Daoy (cell line): ENCODE measurements at places on chromosomes 12 and 14. TPM values are rescaled to one million over a fixed set of nuclear protein-coding genes. Genes with fewer than 3 reads are reported as not detected.
A peak's percentile ranks its signal among the peaks of the same experiment; 100 is the strongest.

GRCh38 chr12:66409195-66409871 lies 107.0 kb downstream of the HELB start:
- DNase-seq: peak; percentile 56

DNA sequence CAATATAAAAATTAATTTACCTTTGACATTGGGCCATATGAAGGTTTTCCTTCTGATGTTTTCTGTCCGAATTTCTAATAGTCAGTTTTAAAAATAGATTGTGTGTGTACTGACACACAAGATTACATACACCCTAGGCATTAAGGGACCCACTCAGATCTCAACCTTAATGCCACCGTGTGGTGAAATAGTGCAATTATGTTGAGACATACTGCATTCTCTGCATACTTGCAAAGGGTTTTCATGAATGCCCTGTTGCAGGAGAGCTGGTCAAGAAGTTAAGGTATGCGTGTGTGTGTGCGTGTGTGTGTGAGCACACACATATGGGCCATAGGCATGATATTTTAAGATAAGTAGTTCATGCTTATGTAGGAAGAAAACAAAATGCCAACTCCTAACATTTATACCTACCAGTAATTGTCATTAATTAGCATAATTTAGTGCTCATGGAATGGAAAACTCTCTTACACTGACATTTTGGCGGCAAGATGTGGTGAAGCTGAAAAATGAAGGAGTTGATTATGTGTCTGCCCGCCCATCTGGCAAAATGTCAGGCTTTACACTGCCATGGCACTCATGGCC lies 58.8 kb downstream of the PIK3C2G start:
- DNase-seq: peak; percentile 13

The SLC2A14 gene
- total RNA-seq: not detected in 2 replicates

The RPL10L gene
- total RNA-seq: 6.9 and 15.7 TPM in 2 replicates

- no peak for DNase-seq
Measured at GRCh38 chr12:100875771-100876170, 81.2 kb downstream of the ANO4 start.

GRCh38 chr12:77946541-77947061 lies 115.9 kb downstream of the NAV3 start:
- DNase-seq: no peak

GRCh38 chr12:123772074-123772473 lies 10.0 kb downstream of the DNAH10 start:
- DNase-seq: no peak

- DNase-seq: no peak
Measured at GRCh38 chr12:98437806-98438595, 77.4 kb upstream of the TMPO start.

DNA sequence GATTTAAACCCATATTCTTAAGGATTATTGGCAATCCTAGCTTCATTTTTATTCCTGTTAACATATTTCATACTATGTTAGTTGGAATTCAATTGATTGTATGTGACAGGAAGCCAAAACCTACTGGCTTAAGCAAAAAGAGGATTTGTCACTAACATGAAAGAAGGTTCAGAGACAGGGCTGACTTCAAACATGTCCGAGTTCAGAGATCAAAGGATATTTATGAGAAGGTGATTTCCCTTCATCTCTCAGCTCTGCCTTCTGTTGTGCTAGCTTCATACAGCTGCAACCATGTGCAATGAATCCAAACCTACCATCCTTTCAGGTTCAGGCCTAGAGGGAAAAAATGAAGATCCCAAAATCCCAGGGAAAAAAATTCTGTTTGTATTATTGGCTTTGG lies 349.7 kb downstream of the ATP23 start:
- no peak for DNase-seq

DNA sequence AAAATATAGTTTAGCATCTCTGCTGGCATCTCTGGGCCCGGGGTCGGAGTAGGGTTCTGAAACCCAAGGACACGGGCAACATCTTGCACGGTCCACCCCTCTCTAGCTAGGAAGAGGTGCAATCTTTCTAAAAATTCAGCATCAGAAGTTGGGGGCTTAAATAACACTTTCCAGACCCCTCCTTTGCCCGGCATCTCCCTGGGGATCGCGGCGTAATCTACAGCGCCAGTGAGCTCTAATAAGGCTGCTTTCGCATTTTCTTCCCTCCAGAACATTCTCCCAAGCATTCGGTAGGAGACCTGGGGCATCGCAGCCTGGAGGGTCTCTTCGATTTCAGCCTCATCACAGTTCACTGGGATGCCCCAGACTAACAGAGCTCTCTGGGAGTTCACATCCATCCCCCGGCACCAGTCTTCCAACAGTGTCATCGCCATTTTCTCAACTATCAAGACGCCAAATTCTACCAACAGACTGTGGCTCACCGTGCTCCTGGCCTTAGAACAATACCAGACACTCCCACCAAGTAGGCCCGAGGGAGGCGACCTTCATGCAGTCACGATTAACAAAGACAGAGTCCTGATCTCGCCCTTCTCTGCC lies 880 bp downstream of the PNMA1 start:
- DNase-seq: no peak

The MLF2 gene
- total RNA-seq: 226 and 233 TPM in 2 replicates

DNA sequence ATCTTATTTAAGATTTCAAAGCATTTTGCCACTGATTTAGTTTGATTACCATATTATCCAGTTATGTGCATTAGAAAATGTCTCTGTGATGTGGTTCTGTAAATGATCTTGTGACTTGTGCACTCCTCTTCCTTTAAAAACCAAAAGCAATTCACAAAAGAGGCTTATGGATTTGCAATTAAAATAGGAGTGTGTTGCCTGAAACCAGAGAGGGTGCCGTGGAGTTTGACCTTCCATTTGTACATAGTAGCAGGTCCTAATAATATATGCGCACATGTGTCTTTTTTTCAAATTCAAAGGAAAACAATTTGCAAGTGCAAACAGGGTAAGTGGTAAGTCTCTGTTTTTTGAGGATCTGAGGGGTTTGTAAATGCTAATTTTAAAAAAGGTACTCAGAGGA lies 470.9 kb downstream of the VRK1 start:
- no peak for DNase-seq

The SVOP gene
- total RNA-seq: not detected in 2 replicates

DNA sequence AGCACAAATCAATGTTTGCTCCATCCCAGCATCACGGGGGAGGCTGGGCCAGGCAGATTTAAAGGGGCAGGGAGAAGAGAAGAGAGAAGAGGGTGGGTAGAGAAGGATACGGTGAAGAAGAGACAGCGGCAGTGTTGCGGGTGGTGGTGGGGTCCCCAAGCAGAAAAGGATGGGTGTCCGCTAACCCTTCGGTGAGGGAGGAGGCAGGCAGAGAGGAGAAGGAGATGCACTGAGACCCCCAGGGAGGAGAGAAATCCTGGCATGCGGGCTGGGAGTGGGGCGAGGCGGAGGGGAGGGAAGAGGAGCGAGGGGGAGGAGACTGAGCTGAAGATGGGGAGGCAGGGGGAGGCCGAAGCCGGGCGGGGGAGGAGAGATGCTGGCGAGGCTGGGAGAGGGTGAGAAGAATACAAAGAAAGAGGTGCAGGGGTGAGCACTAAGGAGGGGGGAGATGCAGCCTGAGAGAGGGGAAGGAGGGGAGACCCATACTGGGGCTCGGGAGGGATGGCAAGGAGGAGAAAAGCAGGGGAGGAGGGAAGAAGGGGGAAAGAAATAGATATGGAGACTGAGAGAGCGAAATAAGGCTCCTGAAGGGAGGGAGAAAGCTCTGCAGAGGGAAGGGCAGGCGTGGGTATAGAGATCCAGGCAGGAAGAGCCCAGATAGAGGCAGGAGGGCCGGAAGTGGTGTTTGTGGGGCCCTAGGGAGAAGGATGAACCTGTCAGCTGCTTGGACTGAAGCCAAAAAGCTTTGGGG lies at the start of gene JPH4:
JPH4 (minus strand) TSS at position 231 of the 751 bp plus-strand sequence. CDS start 1,337 bp downstream, outside the sequence.
- no peak for DNase-seq

DNA sequence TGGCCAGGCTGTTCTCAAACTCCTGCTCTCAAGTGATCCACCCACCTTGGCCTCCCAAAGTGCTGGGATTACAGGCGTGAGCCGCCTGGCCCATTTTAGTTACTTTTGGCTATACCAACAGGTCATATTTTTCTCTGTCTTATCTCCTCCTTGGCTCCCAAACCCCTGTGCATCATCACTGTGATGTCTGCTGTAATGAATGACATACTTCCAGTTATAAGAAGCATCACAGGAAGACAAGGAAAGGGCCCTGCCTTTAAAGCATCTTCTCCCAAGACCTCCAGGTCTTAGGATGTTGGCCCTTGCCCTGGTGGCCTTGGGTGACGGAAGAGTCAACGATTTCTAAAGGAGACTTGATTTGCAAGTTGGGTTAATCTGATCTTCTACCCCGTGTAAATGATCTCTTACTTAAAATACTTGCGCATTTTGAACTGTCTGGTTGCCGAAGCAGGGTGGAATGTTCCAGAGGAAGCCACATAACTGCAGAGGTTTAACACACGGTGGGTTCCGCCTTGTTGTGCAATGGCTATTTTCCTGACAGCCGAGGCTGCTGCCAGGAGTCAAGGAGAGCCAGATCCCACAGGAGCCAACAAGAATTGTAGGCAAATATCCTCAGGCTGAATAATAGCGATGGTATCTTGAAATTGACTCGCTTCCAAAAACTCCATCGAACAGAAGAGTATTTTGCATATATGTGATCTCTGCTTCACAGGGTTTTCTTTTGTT lies 55.7 kb upstream of the PLXNC1 start:
- no peak for DNase-seq

The NRXN3 gene
- 0.11 and 0.68 TPM in 2 replicates for total RNA-seq

The TAS2R31 gene
- 0.97 TPM in 1 of 2 replicates, not detected in the other for total RNA-seq

- no peak for DNase-seq
Measured at GRCh38 chr12:101779626-101780025, 40.4 kb upstream of the SYCP3 start.

The RNASE7 gene
- total RNA-seq: not detected in 2 replicates

DNA sequence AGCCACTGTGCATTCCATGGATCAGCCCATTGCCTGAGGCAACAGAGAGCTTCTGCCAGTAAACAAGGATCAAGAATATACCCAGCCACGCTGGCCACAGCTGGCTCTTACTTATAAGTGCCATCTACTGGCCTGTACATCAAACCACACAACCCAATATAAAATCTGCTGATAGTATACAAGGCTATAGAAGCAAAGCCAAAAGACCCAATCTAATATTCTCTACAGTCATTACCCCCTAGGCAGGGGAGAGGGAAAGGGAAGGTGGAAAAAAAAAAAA lies 4.4 kb upstream of the FAM186B start:
- DNase-seq: no peak

DNA sequence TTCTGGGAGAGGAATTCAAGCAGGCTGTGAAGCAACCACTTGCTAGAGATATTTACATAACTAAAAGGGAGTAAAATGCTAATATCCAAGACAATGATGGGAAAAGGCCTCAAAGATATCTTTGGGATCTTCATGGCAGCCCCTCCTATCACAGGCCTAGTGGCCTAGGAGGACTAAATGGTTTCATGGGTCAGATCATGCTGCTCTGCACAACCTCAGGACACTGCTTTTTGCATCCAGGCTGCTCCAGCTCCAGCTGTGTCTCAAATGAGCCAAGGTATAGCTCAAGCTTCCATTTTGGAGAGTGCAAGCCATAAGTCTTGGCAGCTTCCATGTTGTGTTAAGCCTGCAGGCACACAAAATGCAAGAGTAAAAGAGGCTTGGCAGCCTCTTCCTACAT lies 195.6 kb upstream of the SSTR1 start:
- no peak for DNase-seq

DNA sequence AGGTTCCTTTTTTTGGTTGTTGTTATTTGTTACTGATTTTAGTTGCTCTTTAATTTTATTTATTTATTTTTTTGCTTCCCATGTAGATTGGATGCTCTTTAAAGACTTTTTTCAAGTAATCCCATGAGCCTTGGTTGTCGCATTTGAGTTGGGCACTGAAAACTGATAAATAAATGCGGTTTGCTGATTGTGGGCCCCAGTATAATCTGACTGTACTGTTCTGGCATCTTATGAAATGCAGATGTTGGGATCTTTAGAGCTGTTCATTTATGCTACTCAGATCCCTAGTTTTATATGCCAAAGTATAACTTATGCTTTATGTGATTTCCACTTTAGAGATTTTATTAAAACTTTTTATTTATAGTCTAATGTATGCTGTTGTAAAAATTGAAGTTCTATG lies 33.3 kb downstream of the WNK1 start:
- no peak for DNase-seq

- no peak for DNase-seq
Measured at GRCh38 chr14:36396798-36397197, 76.4 kb upstream of the MBIP start.

- no peak for DNase-seq
Measured at GRCh38 chr12:42673535-42673934, 84.0 kb upstream of the PRICKLE1 start.

GRCh38 chr14:87052646-87053225 lies 940.2 kb downstream of the GALC start:
- no peak for DNase-seq

- DNase-seq: no peak
Measured at GRCh38 chr12:18919871-18920511, 182.1 kb downstream of the CAPZA3 start.

DNA sequence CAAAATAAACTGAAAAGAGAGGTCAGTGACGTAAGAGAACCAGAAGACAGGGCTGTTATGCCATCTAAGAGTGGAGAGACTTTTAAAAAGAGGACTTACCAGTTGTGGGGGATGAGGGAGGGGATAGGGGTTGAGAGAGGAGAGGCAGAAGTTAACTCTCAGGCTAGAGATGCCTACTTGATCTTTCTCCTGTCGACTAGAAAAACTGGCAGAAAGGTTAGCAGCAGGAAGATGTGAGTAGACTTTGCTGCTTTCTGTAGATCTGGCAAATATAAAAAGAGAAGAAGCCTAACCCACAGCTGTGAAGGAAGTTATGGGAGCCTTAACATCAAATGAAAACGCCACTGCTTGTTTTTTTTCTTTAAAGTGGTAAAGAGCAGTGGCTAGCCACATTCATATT lies 10.7 kb downstream of the CREBL2 start:
- DNase-seq: no peak
